Suppressor macrophage treated with lipopolysaccharide for 4 hours (primary cell): ENCODE measurements at places on chromosomes 16 and 17.

DNA sequence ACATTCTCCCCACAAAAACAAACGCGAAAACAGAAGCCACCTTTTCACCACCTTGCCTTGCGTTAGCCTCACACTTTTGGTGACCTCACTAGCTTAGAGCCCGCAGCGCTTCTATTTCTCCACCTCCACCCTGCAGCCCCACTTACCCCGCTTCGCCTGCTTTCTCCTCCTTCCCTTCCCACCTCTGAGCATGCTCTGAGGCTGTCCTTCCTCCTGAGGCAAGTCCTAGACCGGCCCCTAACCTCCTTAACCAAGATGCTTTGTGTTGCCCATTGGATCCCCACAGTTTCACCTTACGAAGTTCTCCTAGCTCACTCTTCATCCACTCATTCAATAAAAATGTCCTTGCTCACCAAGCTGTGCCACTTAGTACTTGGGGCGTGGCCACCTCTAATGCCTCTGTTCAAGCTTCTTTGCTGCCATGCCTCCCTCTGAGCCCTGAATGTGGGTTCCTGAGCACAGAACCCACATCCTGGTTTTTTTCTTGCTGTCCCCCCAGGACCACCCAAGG is 1.3 kb downstream of the GNGT2 start:
- DNase-seq: no peak

DNA sequence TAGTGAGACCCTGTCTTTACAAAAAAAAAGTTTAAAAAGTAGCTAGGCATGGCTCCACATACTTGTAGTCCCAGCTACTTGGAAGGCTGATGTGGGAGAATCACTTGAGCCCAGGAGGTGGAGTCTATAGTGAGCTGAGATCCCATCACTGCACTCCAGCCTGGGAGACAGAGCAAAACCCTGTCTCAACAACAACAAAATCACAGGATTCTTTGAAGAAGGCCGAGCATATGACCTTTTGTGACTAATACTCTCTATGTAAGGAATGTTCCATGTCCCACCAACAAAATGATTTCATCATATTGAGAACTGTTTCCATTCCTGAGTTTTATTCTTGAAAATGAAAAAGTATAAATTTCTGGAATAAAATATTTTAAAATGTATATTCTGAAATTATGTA is 58.9 kb upstream of the EFCAB3 start:
- no peak for DNase-seq

DNA sequence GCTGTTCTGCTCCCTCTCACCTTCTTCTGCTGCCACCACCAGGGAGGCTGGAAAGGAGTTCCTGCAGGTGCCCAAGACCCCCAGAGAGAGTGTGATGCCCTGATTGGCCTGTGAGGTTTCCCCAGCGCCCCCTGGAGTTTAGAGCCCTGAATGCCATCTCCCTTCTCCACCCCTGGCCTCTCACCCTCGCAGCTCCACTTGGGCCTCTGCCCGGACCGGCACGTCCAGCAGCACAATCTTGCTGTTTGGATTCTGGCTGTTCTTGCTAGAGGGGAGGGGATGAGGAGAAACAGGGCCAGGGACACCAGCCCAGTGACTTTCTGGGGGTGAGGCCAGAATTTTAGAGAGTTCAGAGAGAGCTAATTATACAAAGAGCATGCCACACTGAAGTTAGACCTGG is 12.5 kb upstream of the FAM171A2 start:
- DNase-seq: peak; percentile 23

- DNase-seq: no peak
These were observed at the start of gene SDR42E1 for GRCh38 chr16:82011199-82011641. SDR42E1 (minus strand) TSS chr16:82011470; CDS start chr16:82000858, 10,612 bp downstream.
